ENCODE measurements at places on chromosomes 1 and 21.
A peak's percentile ranks its signal among the peaks of the same experiment; 100 is the strongest.

- H3K36me3 ChIP-seq, result peaks cover 37% of the 10 kb centered on the region
- H3K27me3 ChIP-seq, result no peaks in the 10 kb centered on the region
- H3K4me1 ChIP-seq, result peaks cover 4% of the 10 kb centered on the region
- no peak for DNase-seq
- H3K4me3 ChIP-seq, result peak overlapping the region; percentile 98
- peak overlapping the region; percentile 65 for H3K27ac ChIP-seq
Measured at GRCh38 chr1:45012639-45013278, 705 bp downstream of the UROD start.

DNA sequence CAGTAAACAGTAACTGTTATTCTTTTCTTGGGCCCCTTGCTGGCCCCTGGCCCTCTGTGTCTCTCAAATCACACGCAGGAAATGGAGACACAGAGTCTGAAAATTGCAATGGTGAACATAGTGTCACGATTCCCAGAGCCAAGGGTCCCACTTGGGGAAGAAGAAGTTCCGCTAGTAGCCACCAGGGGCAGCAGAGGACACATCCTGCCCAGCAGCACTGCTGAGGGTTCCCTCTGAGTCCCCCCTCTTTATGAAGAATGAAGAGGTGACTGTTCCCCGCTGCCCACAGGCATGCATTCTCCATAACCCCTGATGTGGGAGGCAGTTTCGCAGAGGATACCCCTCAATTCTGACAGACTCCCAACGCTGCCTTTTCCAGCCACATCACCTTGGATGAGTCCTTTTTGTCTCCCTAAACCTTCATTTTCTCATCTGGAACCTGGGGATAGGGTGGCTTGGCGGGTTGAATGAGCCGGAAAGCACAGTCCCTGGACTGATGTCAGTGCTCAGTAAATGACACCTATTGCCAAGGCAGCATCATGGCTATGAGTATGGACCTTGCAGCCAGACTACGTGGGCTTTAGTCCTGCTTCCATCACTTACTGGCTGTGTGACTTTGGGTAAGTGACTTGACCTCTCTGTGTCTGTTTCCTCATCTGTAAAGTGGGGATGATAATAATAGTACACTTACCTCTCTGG is 238.0 kb upstream of the TMEM51 start:
- no peak for DNase-seq
- H3K27me3 ChIP-seq, result no peaks in the 10 kb centered on the region
- H3K27ac ChIP-seq, result no peak overlapping the region
- peaks cover 23% of the 10 kb centered on the region for H3K4me1 ChIP-seq
- no peak overlapping the region for H3K4me3 ChIP-seq

GRCh38 chr1:64584479-64584878 is 114.5 kb downstream of the CACHD1 start:
- H3K27ac ChIP-seq, result no peak overlapping the region
- no peak for DNase-seq

DNA sequence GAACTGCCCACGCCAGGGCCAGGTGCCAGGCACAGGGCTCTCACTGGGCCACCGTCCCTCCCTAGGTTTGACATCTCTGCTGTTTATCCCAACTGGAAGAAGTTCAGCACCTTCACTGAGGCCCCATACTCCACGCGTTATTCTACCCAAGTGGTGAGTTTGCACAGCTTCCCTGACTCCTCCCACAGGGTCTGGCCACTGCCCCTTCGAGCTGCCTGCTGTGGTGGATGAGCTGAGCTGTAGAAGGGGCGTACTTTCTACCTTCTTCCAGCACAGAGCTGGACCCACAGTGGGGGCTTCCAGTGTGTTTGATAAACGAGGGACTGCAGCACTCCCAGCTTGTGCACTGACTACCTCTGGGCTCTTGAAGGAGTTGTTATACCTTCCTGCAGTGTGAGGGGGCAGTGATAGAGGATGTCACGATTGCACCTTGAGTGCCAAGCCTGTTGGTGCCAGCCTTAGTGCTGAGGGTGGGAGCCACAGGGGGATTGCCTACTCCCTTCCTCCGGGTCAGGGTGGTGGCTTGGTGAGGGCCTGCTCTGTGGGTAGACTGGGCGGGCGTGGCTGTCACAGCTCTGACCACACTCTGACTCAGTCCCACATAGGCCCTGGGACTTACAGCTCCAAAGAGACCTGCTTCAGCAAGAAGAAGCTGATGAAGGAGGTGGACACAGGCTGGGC is 5.9 kb upstream of the TTC22 start:
- no peak for DNase-seq
- H3K4me1 ChIP-seq, result peaks cover 5% of the 10 kb centered on the region
- no peaks in the 10 kb centered on the region for H3K36me3 ChIP-seq
- no peak overlapping the region for H3K4me3 ChIP-seq
- H3K27me3 ChIP-seq, result no peaks in the 10 kb centered on the region

GRCh38 chr1:51297401-51298321 is 32.7 kb downstream of the TTC39A start:
- DNase-seq, result no peak
- no peak overlapping the region for H3K4me3 ChIP-seq
- H3K36me3 ChIP-seq, result no peaks in the 10 kb centered on the region
- no peaks in the 10 kb centered on the region for H3K4me1 ChIP-seq
- no peak overlapping the region for H3K27ac ChIP-seq

DNA sequence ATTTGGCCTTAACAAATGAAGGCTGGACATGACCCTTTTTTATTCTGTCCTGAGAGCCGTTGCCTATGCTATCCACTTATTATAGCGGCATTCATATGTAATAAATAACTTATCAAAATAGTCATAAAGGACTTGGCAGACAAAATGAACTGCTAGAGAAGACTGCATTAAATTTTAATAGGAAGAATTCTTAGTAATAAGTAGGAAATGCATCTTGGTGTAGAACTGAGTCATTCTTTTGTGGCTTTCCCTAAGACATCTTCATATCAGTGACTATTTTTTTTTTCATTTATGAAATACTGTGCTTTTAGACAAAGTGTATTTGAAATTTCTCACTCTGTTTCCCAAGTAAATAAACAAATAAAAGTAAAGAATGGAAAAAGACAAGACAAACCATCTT is 45.6 kb downstream of the PBX1 start:
- peaks cover 11% of the 10 kb centered on the region for H3K4me1 ChIP-seq
- H3K36me3 ChIP-seq, result no peaks in the 10 kb centered on the region
- no peak for DNase-seq
- no peak overlapping the region for H3K27ac ChIP-seq
- no peak overlapping the region for H3K4me3 ChIP-seq

DNA sequence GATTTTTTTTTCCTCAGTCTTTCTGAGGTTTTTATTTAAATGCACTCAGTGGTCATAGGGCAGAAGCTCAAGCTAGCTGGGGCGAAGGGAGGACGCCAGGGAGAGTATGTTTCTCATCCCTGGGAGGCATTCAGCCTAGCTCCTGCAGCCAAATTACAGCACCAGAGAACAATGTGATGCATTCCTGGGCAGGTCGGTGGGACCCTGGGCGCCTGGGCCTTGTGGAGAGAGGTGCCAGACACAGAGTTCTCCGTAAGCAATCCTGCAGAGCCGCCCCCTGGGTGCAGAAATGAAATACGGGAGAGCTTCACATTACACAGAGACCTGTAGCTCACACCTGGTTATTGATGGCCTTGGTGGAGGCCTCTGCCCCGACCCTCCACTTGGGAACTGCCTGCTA is 15.5 kb downstream of the WNT2B start:
- H3K4me1 ChIP-seq, result peaks cover 16% of the 10 kb centered on the region
- no peak for DNase-seq
- no peak overlapping the region for H3K4me3 ChIP-seq

- H3K27ac ChIP-seq, result no peak overlapping the region
- H3K4me1 ChIP-seq, result no peaks in the 10 kb centered on the region
Measured at GRCh38 chr1:80987106-80987505, 813.6 kb upstream of the ADGRL2 start.

DNA sequence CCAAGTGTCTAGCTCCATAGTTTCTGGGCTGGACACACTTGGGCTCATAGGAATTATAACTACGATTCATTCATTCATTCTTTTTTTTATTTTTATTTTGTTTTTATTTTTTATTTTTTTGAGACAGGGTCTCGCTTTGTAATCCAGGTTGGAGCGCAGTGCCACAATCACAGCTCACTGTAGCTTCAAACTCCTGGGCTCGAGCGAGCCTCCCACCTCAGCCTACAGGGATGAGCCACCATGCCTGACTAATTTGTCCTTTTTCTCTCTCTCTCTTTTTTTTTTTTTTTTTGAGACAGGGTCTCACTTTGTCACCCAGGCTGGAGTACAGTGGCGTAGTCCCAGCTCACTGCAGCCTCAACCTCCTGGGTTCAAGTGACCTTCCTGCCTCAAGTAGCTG is 42.3 kb downstream of the KCNAB2 start:
- no peak for DNase-seq
- no peak overlapping the region for H3K4me3 ChIP-seq
- no peaks in the 10 kb centered on the region for H3K27me3 ChIP-seq
- no peak overlapping the region for H3K27ac ChIP-seq
- no peaks in the 10 kb centered on the region for H3K4me1 ChIP-seq

DNA sequence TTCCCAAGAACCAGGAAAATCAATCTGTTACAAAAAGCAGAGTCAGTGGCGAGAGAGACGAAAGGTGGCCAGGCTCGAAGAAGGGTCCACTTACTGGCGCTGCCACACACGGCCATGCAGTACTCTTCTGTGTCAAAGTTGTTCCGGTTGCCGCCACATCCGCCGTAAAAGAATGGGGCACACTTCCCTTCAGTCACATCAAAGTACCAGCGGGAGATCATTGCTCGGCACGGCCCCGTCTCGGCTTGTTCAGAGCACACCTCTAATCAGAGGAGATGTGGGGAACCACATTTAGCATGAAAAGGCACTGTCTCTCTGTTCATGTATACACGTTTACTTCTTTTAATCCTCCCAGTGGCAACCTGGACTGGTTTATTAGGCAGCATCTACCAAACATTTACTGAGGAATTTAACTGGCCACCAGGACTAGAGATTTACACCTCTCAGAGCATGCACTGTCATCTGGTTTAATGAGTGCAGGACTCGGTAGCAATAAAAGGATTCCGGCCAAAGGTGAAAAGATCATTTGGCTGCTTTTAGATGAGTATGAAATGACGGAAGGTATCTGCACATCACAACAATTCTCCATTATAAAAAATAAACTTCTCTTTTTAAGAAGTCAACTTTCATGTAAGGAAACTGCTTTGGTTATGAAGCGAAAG is 170.5 kb downstream of the APP start:
- no peak overlapping the region for H3K4me3 ChIP-seq
- H3K27me3 ChIP-seq, result no peaks in the 10 kb centered on the region
- H3K27ac ChIP-seq, result no peak overlapping the region
- DNase-seq, result no peak
- H3K36me3 ChIP-seq, result peaks cover 51% of the 10 kb centered on the region
- H3K4me1 ChIP-seq, result no peaks in the 10 kb centered on the region

GRCh38 chr21:19018529-19018928 is 614.9 kb upstream of the TMPRSS15 start:
- H3K4me3 ChIP-seq, result no peak overlapping the region
- H3K27ac ChIP-seq, result no peak overlapping the region
- H3K4me1 ChIP-seq, result no peaks in the 10 kb centered on the region
- no peaks in the 10 kb centered on the region for H3K36me3 ChIP-seq

DNA sequence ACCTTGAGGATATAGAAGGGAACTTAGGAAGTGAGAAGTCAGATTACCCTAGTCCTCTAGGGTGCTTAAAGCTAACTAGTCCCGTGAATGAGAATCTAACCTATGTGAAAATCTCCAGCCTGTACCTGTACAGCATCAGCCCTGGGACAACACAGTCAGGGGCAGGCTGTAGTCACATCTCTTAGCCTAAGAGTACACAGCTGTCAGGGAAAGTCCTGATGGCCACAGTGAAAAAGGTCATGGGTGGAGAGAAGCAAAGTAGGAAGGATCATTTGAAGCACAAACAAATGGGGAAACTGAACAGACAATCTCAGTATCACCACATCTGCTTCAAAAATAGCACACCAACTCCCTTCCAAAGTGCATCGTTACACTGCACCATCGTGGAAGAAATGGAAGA is 11.7 kb downstream of the CTSK start:
- peaks cover 9% of the 10 kb centered on the region for H3K36me3 ChIP-seq
- no peak overlapping the region for H3K4me3 ChIP-seq
- no peaks in the 10 kb centered on the region for H3K27me3 ChIP-seq

GRCh38 chr1:200411406-200412257 is 1.8 kb upstream of the ZNF281 start:
- peaks cover 25% of the 10 kb centered on the region for H3K36me3 ChIP-seq
- peak overlapping the region; percentile 76 for H3K27ac ChIP-seq
- H3K27me3 ChIP-seq, result no peaks in the 10 kb centered on the region
- H3K4me3 ChIP-seq, result no peak overlapping the region
- peaks cover 70% of the 10 kb centered on the region for H3K4me1 ChIP-seq

- no peak overlapping the region for H3K4me3 ChIP-seq
- H3K27me3 ChIP-seq, result no peaks in the 10 kb centered on the region
- no peak overlapping the region for H3K27ac ChIP-seq
- DNase-seq, result no peak
- H3K36me3 ChIP-seq, result no peaks in the 10 kb centered on the region
- peaks cover 3% of the 10 kb centered on the region for H3K4me1 ChIP-seq
Measured at GRCh38 chr1:221612047-221612777, 129.7 kb downstream of the DUSP10 start.

GRCh38 chr21:44750675-44751025 is 39.3 kb upstream of the TSPEAR start:
- H3K4me3 ChIP-seq, result no peak overlapping the region
- H3K27ac ChIP-seq, result no peak overlapping the region
- peak; percentile 38 for DNase-seq
- H3K4me1 ChIP-seq, result peaks cover 14% of the 10 kb centered on the region
- H3K36me3 ChIP-seq, result no peaks in the 10 kb centered on the region

DNA sequence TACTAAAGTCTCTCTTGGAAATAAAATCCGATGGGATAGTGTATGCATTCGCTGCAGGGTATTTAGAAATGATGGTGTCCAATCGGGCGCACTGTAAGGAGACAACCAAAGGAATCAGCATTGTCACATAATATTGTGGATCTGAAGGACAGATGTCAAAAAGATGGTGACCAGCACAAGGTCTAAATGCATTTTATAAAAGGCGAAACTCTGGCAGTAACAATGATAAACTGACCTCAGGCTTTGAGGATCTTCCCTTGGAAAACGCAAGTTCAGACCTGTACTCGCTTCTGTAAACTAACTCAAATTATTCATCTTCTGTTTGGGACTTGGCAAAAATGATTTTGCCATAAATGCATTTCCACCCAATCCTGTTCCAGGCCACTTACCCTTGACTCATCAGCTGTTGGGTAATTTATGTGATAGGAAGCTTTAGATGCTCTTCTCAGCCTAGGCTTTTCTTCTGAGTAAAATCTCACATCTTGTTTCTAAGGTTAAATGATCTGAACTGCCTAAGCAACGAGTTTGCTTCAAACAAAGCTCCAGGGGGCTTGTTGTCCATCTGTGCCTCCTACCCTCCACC is 33.8 kb downstream of the STPG1 start:
- H3K27me3 ChIP-seq, result no peaks in the 10 kb centered on the region
- no peak for DNase-seq
- peaks cover 75% of the 10 kb centered on the region for H3K4me1 ChIP-seq
- no peak overlapping the region for H3K4me3 ChIP-seq
- peaks cover 25% of the 10 kb centered on the region for H3K36me3 ChIP-seq
- H3K27ac ChIP-seq, result peak overlapping the region; percentile 99

All from RWPE2 (cell line).